ENCODE measurements at places on chromosomes 6 and 20. TPM values are rescaled to one million over a fixed set of nuclear protein-coding genes. Genes with fewer than 3 reads are reported as not detected.

Gene RAB32
- total RNA-seq: 148 TPM

- DNase-seq: no peak
These were observed 139.9 kb upstream of the PRND start for GRCh38 chr20:4581838-4582237.

DNA sequence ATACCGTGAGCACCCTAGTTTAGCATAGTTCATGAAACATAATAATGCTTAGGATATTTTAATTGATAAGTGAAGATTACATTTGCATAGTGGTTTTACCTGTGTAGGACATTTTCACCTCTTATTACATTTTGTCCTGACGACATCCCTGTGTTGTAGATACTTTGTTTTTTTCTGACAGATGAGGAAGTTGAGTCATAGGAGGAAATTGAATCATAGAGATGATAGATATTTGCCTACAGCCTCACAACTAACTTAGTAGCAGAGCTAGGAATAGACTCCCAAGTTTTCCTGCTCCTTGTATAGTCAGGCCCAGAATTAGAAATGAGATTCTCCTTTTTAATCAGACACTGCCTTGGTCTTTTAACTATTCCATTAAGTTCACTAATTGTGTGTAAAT lies 100.5 kb upstream of the SUPT3H start:
- peak; percentile 56 for DNase-seq

DNA sequence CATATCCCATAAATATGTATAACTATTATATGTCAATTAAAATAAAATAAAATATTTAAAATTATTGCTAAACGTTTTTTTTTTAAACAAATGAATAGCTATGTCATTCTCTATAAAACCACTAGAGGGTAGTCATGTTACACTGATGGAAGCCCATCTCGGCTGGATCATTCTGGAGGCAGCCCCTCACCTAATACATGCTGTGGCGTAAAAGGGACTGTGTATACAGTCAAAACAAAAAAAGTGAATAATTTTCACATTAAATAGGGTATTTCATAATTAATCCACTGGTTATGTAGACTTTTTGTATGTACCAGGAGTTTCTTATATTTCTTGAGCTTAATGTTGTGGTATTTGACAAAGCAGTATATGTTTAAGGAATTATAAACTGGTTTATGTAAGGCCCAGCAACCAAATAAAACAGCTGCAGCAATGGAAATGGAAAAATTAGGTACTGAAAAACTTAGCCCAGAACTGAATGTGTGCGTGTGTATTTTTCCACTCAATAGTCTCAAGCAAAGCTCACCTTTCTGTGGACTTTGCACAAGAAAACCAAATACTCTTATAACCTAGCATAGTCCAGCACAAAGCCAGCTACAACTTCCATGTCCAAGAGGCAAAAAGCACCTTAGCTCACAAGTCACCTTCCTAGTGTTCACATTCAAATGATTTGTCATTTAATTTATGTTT lies 81.7 kb downstream of the COL9A1 start:
- DNase-seq: no peak

DNA sequence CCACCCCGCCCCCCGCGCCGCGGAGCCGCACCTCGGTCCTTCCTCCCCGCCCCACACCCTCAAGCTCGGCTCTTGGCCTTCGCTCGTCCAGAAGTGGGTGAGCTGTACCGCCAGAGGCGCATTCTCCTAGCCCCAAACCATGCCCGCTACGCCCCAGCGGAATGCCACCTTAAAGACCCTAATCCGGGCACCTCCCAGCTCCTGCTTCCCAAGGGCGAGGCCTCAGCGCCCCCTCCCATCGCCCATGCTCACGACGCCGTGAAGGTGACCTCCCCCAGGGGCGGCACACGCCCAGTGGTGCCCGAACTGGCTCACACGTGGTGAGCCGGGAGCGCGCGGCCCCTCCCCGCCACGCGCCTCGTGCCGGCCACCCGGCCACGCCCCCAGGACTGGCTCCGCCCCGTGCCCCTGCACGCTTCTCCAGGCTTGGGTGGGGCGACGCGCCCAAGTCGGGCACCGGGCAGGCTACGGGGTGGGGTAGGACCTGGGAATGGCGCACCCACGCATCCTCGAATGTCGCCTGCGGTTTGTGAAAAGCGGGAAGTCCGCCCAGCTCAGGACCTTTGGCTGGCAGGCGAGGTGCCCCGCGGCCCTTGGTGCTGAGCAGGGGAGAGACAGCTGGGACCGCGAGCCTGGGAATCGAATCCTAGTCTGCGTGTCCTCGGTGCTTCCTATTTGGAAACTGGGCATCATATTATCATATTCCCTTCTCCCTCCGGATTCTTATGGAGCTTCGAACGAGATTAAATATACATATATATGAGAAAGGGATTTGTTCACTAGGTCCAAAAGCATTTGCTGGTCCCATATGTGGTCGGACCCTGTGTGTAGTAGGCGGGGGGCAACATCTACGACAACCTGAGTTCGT lies 941 bp upstream of the SOX12 start:
- DNase-seq: no peak

All from glomerular endothelial cell (primary cell).